Esophagus squamous epithelium (tissue), 5 donors: ENCODE measurements at places on chromosomes 4 and X.

- H3K27me3 ChIP-seq = no peaks in the 10 kb centered on the region
- no peaks in the 10 kb centered on the region for H3K4me1 ChIP-seq
- no peaks in the 10 kb centered on the region for H3K36me3 ChIP-seq
- H3K4me3 ChIP-seq = no peak overlapping the region
These were observed 56.0 kb downstream of the GLUD2 start for GRCh38 chrX:121103381-121103780.

DNA sequence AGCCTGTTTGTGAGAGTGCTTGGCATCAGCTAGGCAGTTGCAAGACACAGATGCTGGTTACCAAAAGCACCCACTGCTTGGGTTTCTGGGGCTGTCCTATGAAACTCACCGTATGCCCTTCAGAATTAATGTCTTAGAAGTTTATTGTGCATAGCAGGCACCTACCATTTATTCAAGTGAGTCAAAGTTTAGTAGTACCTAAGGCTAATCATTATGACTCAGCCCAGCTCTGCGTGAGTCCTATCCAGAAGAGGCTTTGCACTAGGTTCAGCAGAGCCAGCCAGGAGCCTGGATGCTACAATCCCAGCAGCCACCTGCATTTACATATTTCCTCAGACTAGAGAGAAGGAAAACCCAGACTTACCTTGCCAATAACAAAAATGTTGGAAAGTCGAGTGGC lies 4.2 kb downstream of the RPS4X start:
- H3K27ac ChIP-seq = no peak overlapping the region
- H3K4me1 ChIP-seq = peaks cover 66% of the 10 kb centered on the region
- H3K36me3 ChIP-seq = no peaks in the 10 kb centered on the region
- no peak overlapping the region for H3K4me3 ChIP-seq
- H3K27me3 ChIP-seq = no peaks in the 10 kb centered on the region

- no peaks in the 10 kb centered on the region for H3K27me3 ChIP-seq
- H3K4me3 ChIP-seq = peak within 1 kb of the TSS; percentile 72
- DNase-seq = no peak
- H3K36me3 ChIP-seq = no peaks in the 10 kb centered on the region
- H3K27ac ChIP-seq = peak within 1 kb of the TSS; percentile 83
- no peaks in the 10 kb centered on the region for H3K4me1 ChIP-seq
These were observed at the start of gene BEX3 for GRCh38 chrX:103376118-103376978. Gene BEX3, plus strand, starts transcription at chrX:103376538. Its CDS starts 984 bp downstream, at chrX:103377522.

DNA sequence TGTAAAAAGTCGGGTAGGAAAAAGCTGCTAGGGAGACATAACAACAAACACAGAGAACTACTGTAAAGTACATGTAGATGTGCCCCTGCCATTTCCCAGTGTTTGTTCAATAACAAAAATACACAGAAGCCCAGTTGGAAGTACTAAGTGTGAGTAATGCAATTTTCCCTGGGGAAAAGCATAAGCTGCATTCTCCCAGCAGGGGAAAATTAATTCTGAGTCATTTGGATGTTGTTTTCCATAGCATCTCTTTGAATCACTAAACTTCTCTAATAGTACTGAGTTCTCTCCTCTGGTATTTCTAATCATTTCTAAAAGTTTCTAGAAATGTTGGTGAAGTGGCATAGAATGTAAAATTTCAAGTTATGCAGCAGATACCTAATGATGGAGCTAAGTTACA lies 1114.9 kb downstream of the C4orf33 start:
- no peak overlapping the region for H3K4me3 ChIP-seq
- no peaks in the 10 kb centered on the region for H3K36me3 ChIP-seq
- no peaks in the 10 kb centered on the region for H3K4me1 ChIP-seq
- no peak for DNase-seq
- H3K27ac ChIP-seq = no peak overlapping the region

- no peaks in the 10 kb centered on the region for H3K36me3 ChIP-seq
- H3K4me3 ChIP-seq = no peak overlapping the region
- H3K27me3 ChIP-seq = no peaks in the 10 kb centered on the region
- no peak for DNase-seq
- H3K4me1 ChIP-seq = no peaks in the 10 kb centered on the region
- H3K27ac ChIP-seq = no peak overlapping the region
These were observed 26.7 kb upstream of the GUCY1A1 start for GRCh38 chr4:155639704-155640523.

DNA sequence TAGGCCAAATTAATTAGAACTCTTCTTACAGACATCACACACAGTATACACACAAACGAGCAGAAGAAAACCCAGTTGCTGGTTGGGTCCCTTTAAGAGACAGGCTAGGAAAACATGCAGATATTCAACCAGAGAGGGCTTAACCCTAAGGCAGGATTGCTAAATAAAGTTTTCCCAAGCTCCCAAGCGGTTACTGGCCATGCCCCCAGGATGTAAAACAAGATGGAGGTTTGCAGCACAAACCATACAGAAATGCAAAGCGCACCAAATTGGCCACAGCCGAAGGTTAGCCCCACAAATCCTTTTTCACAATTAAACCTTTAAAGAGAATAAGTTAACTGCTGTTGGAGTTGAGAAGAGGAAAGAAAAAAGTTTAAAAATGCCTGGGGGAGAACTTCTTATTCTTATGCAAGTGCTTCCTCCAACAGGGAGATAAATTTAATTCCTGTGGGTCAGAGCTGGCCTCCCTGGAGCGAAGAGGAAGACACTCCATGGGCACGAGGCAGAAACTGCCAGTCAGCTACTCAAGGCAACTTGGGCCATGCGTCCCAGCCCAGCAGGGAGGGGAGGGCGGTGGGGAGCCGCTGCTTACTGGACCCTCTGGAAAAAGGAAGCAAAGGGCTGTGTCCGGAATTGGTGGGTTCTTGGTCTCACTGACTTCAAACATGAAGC lies 167.6 kb upstream of the ARSJ start:
- DNase-seq = no peak
- H3K4me3 ChIP-seq = no peak overlapping the region
- H3K27me3 ChIP-seq = no peaks in the 10 kb centered on the region
- H3K4me1 ChIP-seq = no peaks in the 10 kb centered on the region

GRCh38 chr4:163955288-163955687 lies 460.8 kb downstream of the TMA16 start:
- DNase-seq = no peak
- H3K27ac ChIP-seq = no peak overlapping the region
- no peaks in the 10 kb centered on the region for H3K36me3 ChIP-seq

DNA sequence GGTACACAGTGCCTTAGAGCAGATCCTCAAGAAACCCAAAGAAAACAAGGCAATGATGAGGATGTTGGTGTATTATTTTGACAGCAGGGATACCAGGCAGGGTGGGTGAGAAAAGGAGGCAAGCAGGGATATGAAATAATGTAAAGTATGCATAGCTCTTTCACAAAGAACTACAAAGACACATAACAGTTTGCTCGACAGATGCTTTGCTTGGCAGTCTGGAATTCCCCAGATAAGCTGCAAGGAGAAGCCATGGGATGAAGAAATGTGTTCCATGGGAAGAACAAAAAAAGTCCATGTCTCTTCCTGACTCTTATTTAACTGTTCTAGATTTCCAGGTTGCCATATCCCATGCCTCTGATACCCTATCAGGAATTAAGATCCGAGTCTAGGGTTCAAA lies 75.4 kb downstream of the FAM13A start:
- H3K4me1 ChIP-seq = no peaks in the 10 kb centered on the region
- no peak overlapping the region for H3K4me3 ChIP-seq
- no peak for DNase-seq
- no peaks in the 10 kb centered on the region for H3K27me3 ChIP-seq
- H3K27ac ChIP-seq = no peak overlapping the region
- no peaks in the 10 kb centered on the region for H3K36me3 ChIP-seq

GRCh38 chr4:68617003-68617698 lies 41.0 kb upstream of the UGT2B17 start:
- no peak overlapping the region for H3K4me3 ChIP-seq
- H3K36me3 ChIP-seq = no peaks in the 10 kb centered on the region
- no peak for DNase-seq
- H3K27me3 ChIP-seq = no peaks in the 10 kb centered on the region

- H3K4me3 ChIP-seq = no peak overlapping the region
- H3K4me1 ChIP-seq = no peaks in the 10 kb centered on the region
- H3K36me3 ChIP-seq = no peaks in the 10 kb centered on the region
- DNase-seq = no peak
- no peaks in the 10 kb centered on the region for H3K27me3 ChIP-seq
- H3K27ac ChIP-seq = no peak overlapping the region
These were observed 7.7 kb downstream of the SYN1 start for GRCh38 chrX:47611926-47612325.

- DNase-seq = no peak
- no peaks in the 10 kb centered on the region for H3K36me3 ChIP-seq
- no peak overlapping the region for H3K27ac ChIP-seq
- no peaks in the 10 kb centered on the region for H3K4me1 ChIP-seq
- no peaks in the 10 kb centered on the region for H3K27me3 ChIP-seq
These were observed 30.7 kb upstream of the RPS6KA6 start for GRCh38 chrX:84218726-84219125.

DNA sequence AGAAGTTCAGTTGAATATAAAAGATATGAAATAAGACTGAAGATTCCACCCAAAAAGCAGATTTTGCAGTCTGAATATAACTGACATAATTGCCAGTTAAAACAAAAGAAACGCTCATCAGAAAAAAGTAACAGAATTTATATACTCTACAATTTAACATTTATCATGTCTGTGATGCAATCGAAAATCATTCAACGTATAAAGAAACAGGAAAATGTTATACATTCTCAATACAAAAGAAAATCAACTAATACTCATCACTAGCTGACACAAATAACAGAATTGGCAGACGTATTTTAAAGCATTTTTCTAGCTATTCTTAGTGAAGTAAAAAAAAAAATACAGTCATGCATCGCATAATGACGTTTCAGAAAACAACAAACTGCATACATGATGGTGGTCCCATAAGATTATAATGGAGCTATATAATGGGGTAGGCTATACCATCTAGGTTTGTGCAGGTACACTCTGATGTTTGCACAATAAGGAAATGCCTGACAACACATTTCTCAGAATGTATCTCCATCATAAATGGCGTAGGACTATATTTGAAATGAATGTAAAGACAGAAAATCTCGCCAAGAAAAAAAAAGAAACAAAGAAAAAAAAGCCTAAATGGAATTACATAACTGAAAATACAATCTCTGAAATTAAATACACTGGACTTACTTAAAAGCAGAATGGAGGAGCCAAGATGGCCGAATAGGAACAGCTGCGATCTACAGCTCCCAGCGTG lies 34.3 kb downstream of the OR13H1 start:
- no peak for DNase-seq
- no peaks in the 10 kb centered on the region for H3K27me3 ChIP-seq
- no peak overlapping the region for H3K4me3 ChIP-seq
- H3K4me1 ChIP-seq = no peaks in the 10 kb centered on the region
- no peaks in the 10 kb centered on the region for H3K36me3 ChIP-seq
- H3K27ac ChIP-seq = no peak overlapping the region

DNA sequence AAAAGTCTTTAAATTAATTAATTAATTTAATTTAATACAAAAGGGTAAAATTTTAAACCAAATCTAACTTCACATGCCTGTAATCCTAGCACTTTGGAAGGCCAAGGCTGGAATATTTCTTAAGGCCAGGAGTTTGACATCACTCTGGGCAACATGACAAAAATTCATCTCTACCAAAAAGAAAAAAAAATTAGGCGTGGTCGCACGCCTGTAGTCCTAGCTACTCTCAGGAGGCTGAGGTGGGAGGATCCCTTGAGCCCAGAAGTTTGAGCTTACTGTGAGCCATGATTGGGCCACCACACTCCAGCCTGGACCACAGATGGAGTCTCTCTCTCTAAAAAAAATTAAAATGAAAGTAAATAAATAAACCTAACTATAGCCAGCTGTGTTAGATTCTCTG lies 39.2 kb upstream of the ANTXR2 start:
- no peaks in the 10 kb centered on the region for H3K27me3 ChIP-seq
- DNase-seq = no peak
- no peaks in the 10 kb centered on the region for H3K36me3 ChIP-seq
- no peaks in the 10 kb centered on the region for H3K4me1 ChIP-seq
- H3K27ac ChIP-seq = no peak overlapping the region
- H3K4me3 ChIP-seq = no peak overlapping the region

GRCh38 chrX:150324035-150324728 lies 38.9 kb upstream of the MAMLD1 start:
- no peak overlapping the region for H3K4me3 ChIP-seq
- no peaks in the 10 kb centered on the region for H3K36me3 ChIP-seq
- no peaks in the 10 kb centered on the region for H3K27me3 ChIP-seq

- peak overlapping the region; percentile 80 for H3K27ac ChIP-seq
- peak; percentile 23 for DNase-seq
- H3K4me3 ChIP-seq = peak overlapping the region; percentile 3
- H3K4me1 ChIP-seq = peaks cover 16% of the 10 kb centered on the region
These were observed 123.3 kb upstream of the TBL1X start for GRCh38 chrX:9341291-9342201.

DNA sequence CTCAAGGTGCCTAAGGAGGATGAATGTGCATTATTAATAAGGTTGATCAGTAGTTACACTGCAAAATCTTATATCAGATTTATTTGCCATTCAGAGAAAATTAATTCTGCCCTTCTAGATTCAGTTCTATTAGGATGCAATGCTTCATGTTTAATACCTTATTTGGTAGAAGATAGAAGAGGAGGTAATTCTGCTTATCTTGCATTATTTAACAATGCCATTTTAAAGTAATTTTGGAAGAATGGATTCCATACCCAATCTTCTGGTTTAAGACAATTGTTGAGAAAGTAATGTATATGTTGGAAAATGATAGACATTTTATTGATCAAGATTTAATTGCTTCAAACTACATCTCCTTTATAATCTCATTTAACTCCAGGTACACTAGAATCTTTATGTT lies 360.9 kb downstream of the ADGRL3 start:
- no peaks in the 10 kb centered on the region for H3K4me1 ChIP-seq
- DNase-seq = no peak
- no peak overlapping the region for H3K27ac ChIP-seq
- H3K36me3 ChIP-seq = no peaks in the 10 kb centered on the region
- no peak overlapping the region for H3K4me3 ChIP-seq

GRCh38 chr4:4426511-4427120 lies 39.7 kb downstream of the NSG1 start:
- peaks cover 80% of the 10 kb centered on the region for H3K36me3 ChIP-seq

DNA sequence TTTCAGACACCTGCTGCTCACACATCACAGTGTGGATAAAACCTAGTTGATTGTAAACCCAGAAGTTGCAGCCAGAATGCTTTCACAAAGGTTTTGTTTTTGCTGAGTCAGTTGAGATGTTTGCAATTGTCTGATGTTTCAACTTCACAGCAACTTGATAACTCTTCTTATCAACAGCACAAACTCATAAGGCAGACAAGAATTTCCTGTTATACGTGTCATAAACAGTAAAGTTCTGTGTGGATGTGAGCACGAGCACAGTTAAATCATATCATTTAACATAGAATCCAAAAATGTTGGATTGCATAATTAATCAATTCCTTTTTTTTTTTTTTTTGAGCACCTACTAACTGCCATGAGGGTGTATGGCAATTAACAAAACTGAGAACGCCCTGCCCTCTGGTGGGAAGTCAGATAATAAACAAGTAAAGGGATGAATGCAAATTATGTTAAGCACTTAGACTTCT lies 512.2 kb downstream of the PDHA2 start:
- no peaks in the 10 kb centered on the region for H3K36me3 ChIP-seq
- no peaks in the 10 kb centered on the region for H3K4me1 ChIP-seq
- no peak overlapping the region for H3K27ac ChIP-seq
- no peak overlapping the region for H3K4me3 ChIP-seq
- DNase-seq = no peak
